Spinal cord (tissue), 10 donors: ENCODE measurements at places on chromosomes 12 and 14. TPM values are rescaled to one million over a fixed set of nuclear protein-coding genes. Genes with fewer than 3 reads are reported as not detected.

Gene KLHL33
- 0.46 TPM for polyA plus RNA-seq

Gene OVCH1
- 0.78 TPM for polyA plus RNA-seq

Gene CMA1
- polyA plus RNA-seq = not detected

Gene FOXG1
- not detected for polyA plus RNA-seq

Gene FOXA1
- 2.3 TPM for polyA plus RNA-seq

Gene PRB4
- not detected for polyA plus RNA-seq

Gene HOXC6
- polyA plus RNA-seq = 111 TPM
